ENCODE measurements at places on chromosomes 3 and 15.
A peak's percentile ranks its signal among the peaks of the same experiment; 100 is the strongest.

DNA sequence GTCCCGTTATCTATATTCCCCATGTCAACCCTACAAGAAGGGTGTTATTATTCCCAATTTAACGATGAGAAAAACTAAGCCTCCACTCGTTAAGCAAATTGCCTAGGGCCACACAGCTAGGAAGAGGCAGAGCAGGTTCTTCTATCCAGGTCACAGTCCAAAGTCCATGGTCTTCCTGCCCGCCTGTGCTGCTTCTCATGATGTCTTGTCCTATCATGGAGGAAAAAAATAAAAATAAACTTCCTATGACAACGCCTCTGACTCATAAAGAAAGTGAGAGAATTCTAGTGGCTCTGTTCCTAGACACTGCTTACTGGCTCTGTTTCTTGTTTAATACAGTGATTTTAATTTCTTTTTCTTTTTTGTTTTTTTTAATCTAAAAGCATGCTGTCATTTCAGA is 9.7 kb downstream of the COL8A1 start:
- DNase-seq, result no peak

DNA sequence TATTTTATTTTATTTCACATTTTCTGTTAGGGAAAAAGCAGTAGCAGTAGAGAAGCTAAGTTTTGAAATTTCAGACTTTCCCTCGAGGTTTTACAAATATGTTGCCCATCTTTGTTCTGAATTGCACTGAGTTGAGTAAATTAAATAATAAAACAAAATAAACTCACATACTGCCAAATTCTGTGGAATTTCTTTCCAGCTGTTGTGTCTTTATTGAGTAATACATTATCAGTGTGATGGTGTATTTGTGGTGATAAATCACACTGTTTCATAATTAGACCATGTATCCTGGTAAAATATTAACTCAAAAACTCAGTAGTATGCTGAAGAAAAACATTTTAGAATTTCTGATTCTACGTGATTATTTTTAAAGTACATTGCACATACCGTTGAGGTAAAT is 592.1 kb downstream of the SI start:
- no peak for DNase-seq

GRCh38 chr3:186152361-186152798 is 43.5 kb upstream of the ETV5 start:
- DNase-seq, result no peak

DNA sequence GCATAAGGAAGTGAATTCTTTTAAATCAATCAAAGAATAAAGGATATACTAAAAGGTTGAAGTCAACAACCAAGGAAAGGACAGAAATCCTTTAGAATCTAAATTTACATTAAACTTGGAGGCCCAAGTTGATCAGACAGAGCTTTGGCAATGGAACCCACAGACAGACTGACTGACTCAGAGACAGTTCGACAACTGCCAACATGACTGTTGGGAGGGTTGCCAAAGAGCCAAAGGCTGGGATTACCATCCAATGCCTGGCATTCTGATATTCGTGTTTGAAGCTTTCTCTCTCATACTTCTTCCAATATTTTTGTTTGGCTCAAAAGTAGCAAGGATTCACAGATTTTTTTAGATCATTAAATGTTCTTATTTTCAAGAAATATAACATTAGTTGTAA is 406.1 kb downstream of the PLCL2 start:
- no peak for DNase-seq

- DNase-seq, result no peak
Observed at GRCh38 chr15:74318376-74319137, 48.9 kb downstream of the CYP11A1 start.

DNA sequence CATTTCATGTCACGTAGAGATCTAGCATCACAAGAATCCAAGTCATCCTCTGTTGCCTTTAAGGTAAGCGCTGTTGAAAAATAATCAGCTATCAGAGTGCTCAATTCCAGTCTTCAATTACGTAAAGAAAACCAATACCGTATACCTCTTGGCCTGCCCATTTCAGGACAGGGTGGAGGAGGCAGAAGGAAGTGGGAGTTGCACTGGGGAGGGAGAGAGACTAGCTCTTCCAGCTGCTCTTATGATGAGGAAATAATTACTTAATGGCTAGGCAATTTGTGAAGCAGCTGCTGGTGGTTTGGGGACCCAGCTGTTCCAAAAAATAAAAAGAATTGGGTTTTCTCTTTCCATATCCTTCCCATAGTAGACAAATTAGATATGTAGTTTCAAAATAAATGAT is 365.8 kb upstream of the MCTP2 start:
- no peak for DNase-seq

GRCh38 chr3:189849262-189849661 is 218.1 kb downstream of the TP63 start:
- no peak for DNase-seq

GRCh38 chr15:90677807-90678790 is 39.0 kb upstream of the BLM start:
- no peak for DNase-seq

- DNase-seq, result no peak
Observed at GRCh38 chr3:126021702-126022101, 52.7 kb downstream of the ROPN1B start.

- DNase-seq, result no peak
Observed at GRCh38 chr3:29065211-29065785, 215.6 kb upstream of the RBMS3 start.

- no peak for DNase-seq
Observed at GRCh38 chr3:173410849-173411248, 13.3 kb downstream of the NLGN1 start.

GRCh38 chr3:128998561-128998960 is 2.5 kb upstream of the EFCC1 start:
- DNase-seq, result no peak

- DNase-seq, result no peak
Observed at GRCh38 chr15:48318131-48318530, 13.1 kb upstream of the DUT start.

DNA sequence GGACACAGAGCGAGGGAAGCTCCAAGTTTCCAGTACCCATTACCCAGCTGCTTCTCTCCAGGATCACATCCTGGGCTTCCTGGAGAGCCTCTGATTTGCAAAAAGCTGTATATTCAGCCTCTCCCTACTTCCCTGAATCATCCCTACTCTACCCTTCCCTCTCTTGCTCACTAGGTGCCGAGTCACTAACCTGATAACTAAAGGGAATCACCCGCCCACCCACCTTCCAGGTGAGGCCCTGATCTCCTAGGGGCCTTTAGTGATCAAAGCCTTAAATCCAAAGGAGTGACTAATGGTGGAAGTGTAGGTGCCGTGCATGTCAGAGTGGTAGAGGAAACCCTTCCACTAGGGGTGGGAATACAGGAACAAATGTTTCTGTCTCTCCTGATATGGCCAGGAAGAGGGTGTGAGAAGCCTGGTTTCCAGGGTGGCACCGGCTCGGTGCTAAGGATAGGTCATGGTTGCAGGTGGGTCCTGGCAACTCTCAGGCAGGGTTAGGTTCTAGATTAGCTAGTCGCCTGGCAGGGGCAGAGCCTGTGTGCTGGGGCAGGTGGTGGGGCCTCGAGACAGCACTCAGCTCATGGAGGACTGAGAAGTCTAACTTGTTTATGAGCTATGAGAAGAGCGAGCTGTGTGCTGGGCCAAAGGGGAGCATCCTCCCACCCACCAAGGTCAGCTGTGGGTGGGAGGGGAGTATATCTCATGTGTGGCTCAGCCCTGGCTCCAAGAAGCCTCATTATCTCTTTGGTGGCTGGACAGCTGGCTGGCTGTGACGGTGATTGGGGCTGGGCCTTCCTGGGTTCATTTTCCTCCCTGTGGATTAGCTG is 10.1 kb downstream of the SEMA7A start:
- no peak for DNase-seq

DNA sequence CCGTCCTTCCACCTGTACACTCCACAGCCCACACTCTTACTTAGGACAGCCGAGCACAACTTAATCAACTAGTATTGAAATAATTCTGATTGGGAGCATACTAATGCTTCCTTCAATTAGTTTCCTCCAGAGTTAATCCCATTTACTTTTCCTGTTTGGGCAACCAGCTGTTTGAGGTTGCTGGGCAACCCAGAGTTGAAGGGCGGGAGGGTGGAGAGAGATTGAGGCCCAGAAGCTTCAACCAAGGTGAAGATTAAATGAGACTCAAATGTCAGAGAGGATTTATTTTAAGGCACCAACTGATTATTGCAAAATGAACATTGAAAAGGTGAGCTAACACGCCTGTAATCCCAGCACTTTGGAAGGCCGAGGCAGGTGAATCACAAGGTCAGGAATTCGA is 428.5 kb upstream of the SEMA6D start:
- no peak for DNase-seq

- DNase-seq, result peak; percentile 55
Observed at GRCh38 chr15:90062023-90062442, 40.2 kb downstream of the IDH2 start.

GRCh38 chr15:29225534-29226234 is 43.9 kb downstream of the NSMCE3 start:
- no peak for DNase-seq

Measured in activated CD4-positive, CD25-positive, alpha-beta regulatory T cell treated with anti-CD3 and anti-CD28 coated beads, Interleukin-2, amount 50 U/mL, for 72 hours (primary cell).